ENCODE measurements at places on chromosomes 3 and 15. TPM values are rescaled to one million over a fixed set of nuclear protein-coding genes. Genes with fewer than 3 reads are reported as not detected.
A peak's percentile ranks its signal among the peaks of the same experiment; 100 is the strongest.

GRCh38 chr3:62942227-62942626 is 67.0 kb upstream of the CADPS start:
- no peak for DNase-seq

DNA sequence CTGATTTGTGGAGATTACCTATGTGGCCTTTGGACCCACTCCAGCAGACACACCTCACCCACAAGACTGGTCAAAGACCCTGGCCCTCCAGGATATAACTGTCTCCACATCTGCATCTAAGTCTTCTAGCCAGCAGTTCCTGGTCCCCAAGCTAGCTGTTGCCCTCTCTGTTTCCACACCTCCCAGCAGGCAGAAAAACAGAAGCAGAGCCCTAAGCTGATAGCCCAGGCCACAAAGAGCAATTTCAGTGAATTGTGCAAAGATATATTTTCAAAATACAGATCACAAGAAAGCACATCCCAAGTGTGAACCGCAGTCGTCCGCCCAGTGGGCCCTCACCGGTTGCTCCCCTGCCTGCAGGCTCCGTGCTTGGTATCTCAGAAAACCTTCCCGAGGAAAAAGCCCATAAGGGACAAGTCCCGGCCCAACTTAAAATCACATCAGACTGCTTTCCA is 2.6 kb downstream of the TNIK start:
- no peak for DNase-seq

The NUP210 gene
- 2.5 TPM for total RNA-seq

DNA sequence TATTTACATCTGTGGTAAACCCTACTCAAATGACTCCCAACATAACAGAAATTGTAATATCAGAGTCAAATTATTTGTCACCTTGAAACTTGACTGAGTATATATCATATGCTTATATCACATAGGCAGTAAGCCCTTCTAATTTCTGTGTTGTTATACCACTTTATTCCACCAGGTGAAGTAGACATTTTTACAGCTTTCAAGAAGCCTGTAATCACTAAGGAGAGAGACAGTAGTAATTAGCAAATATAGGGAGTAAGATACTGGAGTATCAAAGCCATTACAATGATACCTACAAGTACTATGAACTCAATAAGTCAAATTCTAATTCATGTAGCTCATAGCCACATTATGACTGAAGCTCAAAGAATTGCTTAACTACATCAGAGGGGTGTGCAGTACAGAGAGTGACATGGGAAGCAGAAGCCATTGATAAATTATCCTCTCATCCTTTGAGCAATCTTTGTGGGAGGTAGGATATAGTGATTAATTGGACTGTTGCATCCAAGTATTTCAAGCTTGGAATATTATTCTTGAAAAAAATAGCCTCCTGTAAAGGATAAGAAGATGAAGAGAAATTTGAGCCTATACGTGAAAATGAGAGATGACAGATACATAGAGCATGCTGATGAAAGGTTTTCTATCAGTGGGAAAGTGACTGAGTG is 1005.9 kb downstream of the ZPLD1 start:
- DNase-seq = no peak

- no peak for DNase-seq
These were observed 13.4 kb upstream of the LEKR1 start for GRCh38 chr3:156812521-156813335.

DNA sequence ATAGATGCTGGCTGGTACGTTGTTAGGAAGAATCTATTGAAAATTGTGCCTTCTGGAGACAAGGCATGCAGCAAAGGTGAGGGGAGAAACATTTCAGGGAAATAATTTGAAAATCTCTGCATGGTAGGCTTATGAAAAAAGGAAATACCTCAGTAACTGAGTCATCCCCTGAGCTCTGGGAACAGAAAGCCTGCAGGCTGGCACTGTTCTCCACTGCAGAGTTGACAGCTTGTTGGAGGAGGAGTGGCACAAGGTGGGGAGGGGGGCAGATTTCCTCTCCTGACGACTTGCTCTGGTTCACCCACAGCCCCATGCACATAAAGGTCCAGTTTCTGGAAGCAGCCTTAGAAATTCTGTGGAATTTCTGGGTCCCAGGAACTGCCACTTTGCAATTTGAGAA is 179.4 kb downstream of the ABHD5 start:
- peak; percentile 42 for DNase-seq

- no peak for DNase-seq
These were observed 25.2 kb downstream of the TRIM71 start for GRCh38 chr3:32842987-32843386.

DNA sequence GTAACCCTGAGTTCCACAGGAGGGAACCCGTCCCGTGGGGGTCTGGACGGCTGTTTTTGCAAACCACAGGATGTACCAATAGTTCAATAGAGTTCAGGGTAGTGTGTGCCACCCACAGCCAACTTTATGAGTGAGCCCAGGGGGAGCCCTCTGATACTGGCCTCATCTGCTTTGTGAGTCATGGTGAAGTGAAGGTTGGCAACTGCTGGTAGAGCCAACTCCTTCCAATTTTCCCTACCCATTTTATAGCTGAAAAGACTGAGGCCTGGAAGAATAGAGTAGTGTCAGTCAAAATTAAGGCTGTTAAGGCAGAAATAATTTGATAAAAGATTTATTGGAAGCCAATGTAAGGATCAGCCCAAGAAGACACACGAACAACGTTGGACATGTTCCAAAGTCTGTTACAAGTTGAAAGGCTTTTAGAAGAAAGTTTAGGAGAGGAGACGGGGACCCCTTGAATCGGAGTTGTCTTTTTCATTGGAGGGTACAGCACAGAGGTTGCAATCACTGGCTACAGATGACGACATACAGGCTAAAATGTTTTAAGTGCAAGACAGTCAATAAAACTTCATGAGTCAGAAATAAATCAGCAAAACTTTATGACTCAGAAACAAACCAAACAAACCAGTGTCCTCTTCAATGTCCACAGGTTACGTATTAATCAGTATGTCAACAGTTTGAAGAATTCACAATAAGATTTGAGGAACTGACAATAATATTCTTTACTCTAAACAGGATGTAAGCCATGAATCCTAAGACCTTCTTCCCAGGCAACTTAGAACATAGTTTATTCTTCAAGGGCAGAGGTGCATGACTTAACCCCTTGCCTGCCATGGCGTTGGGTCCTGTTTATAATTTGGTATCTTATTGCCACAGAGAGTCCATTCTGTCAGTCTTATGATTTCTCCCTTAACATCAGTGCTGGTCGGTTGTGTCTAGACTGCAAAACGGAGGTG is 62.9 kb upstream of the NR2E3 start:
- no peak for DNase-seq

The ADGRG7 gene
- total RNA-seq = not detected

The GAP43 gene
- total RNA-seq = 0.42 TPM

DNA sequence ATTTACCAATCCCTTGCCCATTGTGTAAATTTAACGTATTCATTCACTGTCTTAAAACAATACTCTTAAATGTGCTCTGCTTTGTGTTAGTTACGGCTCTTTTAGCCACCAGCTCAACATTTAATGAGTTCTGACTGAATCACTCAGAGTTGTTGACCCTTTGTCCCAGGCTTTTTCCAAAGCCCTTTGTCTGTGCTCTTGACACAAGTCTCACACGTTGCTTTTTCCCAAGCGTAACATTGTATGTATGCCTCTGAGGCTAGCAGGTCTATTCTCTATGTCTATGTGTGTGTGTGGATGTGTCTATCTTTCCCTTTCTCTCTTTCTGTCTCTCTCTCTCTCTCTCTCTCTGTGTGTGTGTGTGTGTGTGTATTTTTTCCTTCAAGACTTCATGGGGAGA is 435.4 kb upstream of the GOLIM4 start:
- DNase-seq = no peak

DNA sequence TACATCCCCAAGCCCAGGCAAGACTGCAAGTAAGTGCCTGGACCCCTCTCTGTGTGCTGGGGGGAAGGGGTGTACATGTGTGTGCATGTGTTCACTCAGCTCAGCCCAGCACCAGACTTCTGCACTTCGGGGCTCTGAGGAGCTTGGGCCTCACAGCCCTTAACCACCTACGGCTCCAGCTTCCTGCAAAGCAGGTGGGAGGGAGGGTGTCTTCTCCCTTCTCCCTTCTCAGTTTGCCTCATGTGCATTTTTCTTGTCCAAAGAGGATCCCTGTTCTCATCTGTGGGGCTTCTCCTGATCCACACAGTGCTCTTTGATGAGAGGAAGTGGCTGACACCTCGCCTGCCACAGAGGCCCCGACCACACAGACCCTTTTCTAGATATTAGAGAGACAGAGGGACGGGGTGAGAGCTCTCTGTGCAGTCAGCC is 69.3 kb downstream of the MESD start:
- no peak for DNase-seq

GRCh38 chr3:174197416-174197815 is 661.7 kb upstream of the NAALADL2 start:
- no peak for DNase-seq

DNA sequence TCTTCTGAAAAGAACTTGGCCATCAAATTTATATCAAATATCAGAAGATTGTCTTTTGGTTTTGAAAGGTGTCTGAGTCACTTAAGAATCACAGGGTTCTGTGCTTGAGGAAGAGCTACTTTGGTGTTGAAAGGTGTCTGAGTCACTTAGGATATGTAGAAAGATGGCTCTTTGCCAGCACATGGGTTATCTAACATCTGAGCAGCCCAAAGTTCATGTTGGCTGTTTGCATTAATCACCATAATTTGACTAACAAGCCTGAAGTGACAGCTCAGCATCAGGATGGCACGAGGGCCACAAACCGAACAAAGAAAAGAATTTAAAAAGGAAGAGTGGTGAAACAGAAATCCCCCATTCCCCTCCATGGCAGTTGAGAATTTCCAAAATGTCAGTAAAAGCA is 190.5 kb upstream of the CMC1 start:
- DNase-seq = no peak

The ZNF80 gene
- not detected for total RNA-seq

The TMPRSS7 gene
- total RNA-seq = not detected

DNA sequence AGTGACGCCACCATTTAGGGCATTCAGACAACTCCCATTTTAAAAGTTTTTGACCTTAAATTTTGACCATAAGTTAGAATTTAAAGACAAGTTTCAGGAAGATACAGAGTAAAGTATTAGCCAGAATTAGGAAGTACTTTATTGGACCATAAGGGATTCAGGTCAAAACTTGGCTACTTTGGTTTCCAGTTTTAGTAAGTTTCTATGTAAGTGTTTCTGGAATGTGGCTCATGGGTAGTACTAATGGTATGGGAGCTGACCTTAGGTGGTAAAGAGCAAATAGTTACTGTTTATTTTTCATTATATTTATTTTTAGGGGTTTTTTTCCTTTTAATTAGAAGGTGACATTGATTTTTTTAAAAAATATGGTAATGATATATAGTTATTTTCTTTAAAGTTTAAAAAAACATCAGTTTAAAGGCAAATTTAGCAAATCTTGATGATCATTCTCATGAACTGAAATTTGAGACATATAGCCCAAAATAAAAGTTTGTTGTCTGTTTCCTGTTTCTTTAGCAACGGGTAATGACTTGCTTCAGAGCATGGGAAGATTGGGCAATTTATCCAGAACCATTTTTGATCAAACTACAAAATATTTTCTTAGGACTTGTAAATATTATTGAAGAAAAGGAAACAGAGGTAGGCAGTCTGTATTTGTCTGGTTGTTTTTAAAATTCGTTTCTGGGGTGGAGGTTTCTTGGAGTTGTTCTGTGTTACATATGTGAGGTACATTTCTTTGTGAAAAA is 34.3 kb downstream of the U2SURP start:
- no peak for DNase-seq

Measured in esophagus muscularis mucosa (tissue), 4 donors.